HT1080 (cell line): ENCODE measurements at places on chromosomes 2 and 18.

- peak; percentile 44 for DNase-seq
These were observed 188.8 kb downstream of the CTIF start for GRCh38 chr18:48727681-48728080.

DNA sequence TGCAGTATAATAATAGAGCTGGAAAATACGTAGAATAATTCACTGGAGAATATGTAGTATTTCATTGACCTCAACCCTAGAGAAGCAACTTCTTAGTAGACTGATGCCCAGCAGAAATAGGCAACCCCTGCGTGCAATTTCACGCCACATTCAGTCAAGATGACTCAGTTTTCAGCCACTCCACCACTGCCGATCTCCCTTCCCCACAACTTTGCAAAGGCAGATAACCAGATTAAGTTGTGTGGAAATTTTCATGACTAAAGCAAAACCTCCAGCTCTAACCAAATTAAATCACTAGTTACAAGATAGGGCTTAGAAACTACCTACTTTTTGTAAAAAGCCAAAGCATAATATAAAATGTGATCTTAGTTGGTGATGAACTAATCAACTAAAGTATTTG, 63.3 kb upstream of the STK17B start:
- peak; percentile 50 for DNase-seq

- no peak for DNase-seq
These were observed 168.8 kb downstream of the SMAD7 start for GRCh38 chr18:48781988-48782363.

DNA sequence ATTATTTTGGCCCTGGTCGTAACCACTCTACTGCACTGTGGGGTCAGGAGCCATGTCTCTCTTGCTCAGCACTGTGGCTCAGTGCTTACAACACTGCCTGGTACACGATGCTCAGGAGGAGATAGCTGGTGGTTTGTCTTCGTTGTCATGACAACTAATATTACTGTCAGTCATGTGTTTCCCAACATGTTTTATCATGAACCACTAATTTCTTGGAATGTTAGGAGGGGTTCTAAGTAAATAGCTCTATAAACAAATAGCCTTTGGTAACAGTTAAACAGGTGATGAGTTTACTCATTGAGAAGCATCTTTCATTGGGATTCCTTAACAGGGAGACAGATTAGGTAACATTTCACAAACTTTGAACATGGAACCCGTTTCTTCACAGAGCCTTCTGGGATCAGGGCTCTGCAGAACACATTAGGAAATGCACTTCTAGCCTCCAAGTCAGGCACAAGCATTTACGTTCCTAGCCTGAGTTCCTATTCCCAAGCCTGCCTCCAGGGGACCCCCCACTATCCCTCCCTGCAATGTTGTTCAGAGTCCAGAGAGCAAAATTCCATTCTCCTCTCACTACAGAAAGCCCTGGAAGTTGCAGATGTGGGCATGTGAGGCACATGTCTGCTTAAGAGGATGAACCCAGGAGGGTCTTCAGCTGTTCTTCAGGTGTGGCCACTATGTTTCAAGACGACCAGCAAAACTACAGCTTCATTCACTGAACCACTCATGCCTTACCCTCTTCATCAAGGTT, 6.4 kb upstream of the RBM44 start:
- DNase-seq, result peak; percentile 11

DNA sequence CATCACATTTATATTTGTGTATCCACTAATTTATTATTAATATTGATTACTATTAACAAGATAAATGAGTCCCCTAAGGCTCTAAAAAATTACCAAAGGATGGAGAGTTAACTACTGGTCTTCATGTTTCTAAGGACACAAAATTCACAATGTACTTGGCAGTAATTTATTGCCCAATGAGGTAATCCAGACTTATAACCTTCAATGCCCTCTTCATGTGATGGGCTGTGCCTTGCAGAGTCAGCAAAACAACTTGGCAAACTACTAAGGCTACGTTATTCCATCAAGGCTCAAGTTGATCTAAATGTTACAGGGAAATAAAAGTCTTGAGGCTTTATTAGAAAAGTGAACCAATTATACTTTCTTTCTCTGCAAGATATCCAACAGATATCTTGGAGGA, 804.9 kb upstream of the NXPH2 start:
- no peak for DNase-seq

DNA sequence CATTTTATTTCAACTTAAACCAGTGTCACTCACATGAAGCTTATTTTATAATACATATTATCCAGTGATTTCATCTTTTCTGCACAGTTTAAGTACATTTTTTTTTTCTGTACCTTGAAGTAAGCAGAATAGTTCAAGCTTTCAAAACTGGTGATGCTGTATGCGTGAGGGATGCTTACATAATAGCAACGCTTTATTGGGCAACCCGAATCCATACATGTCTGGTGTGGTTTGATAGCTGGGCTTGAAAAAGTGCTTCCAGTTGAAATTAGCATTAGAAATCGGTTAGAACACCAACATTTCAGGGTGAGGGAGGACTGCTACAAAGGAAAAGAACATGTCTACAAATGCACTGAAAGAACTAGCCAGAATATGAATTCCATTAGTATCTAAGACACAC, 117.4 kb downstream of the MBP start:
- no peak for DNase-seq

- no peak for DNase-seq
These were observed 25.7 kb downstream of the MGAT4A start for GRCh38 chr2:98705333-98705617.

DNA sequence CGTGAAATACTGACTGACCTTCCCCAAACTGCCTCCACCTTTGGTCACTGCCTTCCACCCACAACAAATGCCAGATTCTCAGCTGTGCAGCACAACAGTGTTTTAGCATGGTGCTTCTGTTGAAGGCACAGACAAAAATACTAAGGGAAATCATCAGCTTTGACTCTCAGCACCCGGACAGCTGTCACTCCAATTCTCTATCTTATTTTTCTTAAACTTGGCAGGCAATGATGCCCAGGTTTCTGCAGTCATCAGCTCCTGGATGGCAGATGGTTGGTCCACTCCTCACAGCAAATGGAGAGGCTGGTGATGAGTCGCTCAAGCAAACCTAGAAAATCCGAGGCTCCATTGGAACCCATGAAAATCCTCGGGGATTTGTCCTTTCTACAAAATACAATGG, 2.9 kb upstream of the FAM124B start:
- DNase-seq, result no peak

GRCh38 chr18:50163505-50163904, 31.4 kb downstream of the MYO5B start:
- DNase-seq, result no peak

DNA sequence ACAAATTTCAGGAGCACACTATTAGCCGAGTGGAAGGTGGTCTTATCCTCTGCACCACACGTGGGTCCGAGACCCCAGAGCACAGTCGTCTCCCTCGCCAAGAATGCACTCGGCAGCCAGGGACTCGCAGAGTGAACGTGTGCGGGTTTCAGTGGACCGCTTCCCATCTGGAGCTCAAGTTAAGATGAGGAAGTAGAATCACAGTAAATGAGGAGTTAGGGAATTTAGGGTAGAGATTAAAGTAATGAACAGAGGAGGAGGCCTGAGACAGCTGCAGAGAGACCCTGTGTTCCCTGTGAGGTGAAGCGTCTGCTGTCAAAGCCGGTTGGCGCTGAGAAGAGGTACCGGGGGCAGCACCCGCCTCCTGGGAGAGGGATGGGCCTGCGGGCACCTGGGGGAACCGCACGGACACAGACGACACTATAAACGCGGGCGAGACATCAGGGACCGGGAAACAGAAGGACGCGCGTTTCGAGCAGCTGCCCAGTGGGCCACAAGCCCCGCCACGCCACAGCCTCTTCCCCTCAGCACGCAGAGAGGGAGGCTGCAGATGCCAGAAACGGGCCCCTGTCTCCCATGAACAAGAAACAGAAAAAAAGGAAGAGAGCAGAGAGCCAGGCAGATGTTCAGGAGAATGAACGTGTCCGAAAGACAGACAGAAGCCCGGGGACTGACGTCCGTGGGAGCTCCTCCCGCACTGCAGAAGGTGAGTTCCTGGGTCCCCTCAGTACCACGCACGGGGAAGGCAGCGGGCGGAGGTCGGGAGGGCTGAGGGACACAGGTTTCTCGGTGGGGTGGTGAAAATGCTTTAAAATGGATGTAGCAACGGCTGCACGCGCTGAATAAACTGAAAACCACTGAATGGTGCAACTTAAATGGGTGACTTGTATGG, 5.4 kb upstream of the KCNG2 start:
- DNase-seq, result no peak

GRCh38 chr2:48356701-48357325, 173.1 kb upstream of the STON1 start:
- peak; percentile 17 for DNase-seq

DNA sequence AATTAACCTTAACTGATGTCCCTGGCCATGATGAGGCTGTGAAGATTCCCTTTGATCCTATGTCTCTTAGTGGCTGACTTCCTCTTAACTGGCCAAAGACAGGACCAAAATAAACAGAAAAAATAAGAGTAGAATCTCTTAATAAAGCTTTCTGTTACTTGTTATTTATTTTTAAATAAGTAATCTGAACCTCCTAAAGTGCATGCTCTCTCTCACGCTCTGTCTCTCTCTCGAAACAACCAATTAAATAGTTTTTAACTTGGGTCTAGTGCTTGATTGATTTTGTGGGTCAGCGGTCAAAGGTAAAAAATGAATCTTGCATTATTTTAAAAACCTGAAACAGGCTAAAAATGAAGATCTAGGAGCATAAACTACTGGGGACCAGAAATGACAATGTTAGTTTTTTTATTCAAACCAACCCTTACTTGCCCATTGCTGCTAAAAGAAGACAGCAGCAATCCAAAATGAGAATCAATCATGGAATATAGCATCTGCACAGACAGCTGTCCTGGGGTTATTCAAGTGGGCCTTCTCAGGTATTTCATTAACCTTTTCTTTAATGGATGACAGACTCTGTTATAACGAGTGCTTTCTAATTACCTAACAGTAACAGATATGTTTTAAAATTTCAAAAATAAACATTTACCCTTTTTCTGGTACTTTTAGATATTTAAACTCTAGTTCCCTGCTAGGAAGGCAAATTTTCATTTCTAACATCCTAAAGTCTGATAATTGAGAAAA, 11.2 kb downstream of the GAREM1 start:
- no peak for DNase-seq

DNA sequence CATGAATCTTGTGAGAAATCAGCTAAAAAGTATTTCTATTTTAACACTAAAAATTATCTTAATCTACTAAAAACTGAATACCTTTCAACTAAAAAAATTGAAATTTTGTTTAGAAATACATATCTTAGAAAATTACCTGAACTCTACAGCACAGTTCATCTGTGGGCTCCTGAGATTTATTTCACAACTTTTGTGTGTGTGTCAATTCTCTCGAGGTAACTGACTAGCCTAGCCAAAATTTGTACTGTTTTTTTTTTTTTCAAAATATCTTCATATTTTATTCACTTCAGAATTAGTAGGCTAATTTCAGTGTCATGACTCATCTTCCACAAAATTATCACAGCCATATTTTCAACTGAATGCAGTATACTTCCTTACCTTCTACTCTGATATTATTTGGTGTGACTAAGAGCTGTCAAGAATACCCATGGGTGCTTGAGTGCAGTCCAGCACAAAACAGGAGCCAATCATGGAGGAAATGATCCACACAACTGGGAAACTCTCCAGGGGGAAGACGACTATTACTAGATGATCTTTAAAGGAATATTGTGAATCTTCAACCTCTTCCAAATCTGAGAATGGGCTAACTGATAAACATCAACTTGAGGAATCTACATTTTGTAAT, 174.6 kb downstream of the ZNF385B start:
- no peak for DNase-seq

DNA sequence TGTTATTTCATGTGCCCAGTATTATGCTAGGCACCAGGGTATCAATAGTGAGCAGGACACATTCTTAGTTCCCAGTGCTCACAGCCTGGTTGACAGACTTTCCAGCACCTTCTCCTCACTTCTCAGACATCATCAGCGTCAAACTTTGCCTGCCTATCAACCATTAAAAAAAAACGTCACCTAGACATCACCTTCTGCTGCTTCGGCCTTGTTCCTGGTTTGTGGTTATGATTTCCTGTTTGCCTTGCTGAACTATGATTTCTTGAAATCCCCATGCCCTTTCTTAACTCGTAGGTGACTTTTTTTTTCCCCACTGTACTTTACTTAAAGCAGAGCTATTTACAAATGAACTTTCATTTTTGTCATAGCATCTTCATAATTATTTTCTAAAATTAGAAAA, 60.4 kb upstream of the NABP1 start:
- peak; percentile 69 for DNase-seq

- no peak for DNase-seq
These were observed 64.2 kb downstream of the RBM43 start for GRCh38 chr2:151197184-151198108.

GRCh38 chr2:30359644-30360167, 87.3 kb upstream of the LCLAT1 start:
- no peak for DNase-seq

DNA sequence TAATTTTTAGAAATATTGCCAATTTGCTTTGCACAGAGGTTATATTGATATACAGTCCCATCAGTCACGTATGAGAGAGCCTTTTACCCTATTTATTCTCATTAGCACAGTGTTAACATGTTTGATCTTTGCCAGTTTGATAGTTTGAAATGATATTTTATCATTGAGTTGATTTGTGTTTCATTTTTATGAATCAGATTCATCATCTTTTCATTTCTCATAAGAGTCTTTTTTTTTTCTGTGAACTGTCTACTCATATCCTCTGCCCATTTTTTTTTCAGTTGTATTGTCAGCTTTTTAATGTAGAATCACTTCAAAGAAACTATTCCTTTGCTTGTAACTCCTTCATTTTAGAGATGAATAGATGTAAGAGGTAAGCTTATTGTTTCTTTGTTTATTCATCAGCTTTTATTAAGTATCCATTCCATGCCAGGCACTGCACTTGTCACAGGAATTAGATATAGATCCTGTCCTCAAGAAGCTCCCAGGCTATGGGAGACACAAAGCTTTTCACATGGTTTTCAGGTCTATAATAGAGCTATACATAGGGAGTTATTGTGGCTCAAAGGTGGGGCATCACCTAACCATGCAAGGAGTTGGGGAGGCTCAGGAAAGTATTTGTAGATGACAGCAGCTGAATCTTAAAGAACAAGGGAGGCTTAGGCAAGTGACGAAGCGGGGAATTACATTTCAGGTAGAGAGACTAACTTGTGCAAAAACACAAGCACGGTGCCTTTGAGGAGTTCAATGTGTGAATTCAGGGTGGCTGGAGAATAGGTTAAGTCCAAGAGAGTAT, 42.1 kb downstream of the CD28 start:
- DNase-seq, result no peak
